T-helper 1 cell (primary cell): ENCODE measurements at places on chromosomes 13 and 19.

- DNase-seq = no peak
Measured at GRCh38 chr19:58350001-58350861, 3.1 kb downstream of the A1BG start.

DNA sequence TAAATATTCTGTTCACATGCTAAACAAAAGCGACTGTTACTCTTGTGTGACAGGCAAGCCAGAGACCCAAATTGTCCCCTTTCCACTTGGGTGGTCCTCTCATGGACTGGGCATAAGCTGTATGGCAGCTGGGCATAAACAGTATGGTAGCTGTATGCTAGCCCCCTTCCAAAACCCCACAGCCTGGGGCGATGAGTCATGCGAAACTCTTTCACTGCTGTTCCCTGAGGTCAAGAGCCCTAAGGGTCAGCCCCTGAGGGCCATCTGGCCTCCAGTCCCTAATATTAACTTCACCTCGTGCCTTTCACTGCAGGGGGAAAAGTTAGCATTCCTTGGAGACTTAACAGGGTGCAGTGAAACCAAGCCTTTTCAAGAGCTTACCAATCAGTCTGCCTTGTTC, 45.6 kb upstream of the ZNF562 start:
- DNase-seq = no peak

GRCh38 chr13:48121733-48122132, 26.8 kb upstream of the MED4 start:
- DNase-seq = no peak

DNA sequence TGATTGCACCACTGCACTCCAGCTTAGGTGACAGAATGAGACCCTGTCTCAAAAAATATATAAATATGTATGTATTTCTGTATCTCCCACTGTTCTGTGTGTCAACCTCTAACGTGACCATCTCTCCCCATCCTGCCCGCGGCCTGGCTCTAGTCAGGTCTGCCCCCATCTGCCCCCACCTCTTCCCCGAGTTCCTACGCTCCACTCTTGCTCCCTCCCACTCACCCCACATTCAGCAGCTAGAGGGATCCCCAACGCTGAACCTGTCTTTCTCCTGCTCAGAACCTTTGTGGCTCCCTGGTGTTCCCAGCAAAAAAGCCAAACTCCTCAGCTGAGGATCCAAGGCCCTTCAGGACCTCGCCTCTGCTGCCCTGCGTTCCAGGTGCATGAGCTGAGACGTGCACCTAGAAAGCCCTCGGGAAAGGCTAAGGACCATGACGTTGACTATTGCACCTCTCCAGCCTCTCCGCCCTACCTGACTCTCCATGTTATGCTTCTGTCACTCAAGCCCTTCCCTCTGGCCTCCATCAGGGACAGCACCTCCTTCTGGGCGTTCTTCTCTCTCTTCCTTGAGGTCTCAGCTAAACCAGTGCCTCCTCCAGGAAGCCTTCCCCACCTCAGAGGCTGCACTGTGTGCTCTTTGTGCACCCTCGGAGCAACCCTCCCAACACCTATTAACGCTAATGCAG, 18.1 kb downstream of the AKT2 start:
- DNase-seq = no peak

- DNase-seq = no peak
Measured at GRCh38 chr19:32719611-32720059, at the start of gene TDRD12. TDRD12 (plus strand) TSS chr19:32719767; CDS start chr19:32720073, 306 bp downstream.

GRCh38 chr13:46492946-46493345, 60.0 kb upstream of the LRCH1 start:
- no peak for DNase-seq

DNA sequence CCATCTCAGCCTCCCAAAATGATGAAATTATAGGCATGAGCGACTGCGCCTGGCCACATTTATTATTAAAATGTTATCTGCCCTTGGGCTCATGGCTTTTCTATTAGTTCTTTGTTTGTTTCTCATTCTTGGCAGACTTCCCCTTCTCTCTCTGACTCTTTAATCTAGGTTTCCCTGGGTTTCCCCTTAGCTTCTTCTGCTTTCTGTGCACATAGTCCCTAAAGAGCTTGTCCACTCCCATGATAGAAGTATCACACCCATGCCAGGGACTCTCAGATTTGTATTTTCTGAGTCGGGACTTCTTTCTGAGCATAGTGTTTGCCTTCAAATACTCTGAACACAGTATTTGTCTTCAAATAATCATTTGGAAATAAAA, 38.6 kb upstream of the ITM2B start:
- no peak for DNase-seq

- no peak for DNase-seq
Measured at GRCh38 chr13:111219280-111219679, 101.2 kb upstream of the TEX29 start.

- no peak for DNase-seq
Measured at GRCh38 chr19:49635530-49636232, 4.3 kb downstream of the RRAS start.
